ENCODE measurements at places on chromosomes 1 and 21.

GRCh38 chr1:162185314-162186025 is 116.0 kb downstream of the NOS1AP start:
- DNase-seq = no peak

GRCh38 chr1:172997941-172998361 is 52.8 kb downstream of the TNFSF18 start:
- DNase-seq = no peak

DNA sequence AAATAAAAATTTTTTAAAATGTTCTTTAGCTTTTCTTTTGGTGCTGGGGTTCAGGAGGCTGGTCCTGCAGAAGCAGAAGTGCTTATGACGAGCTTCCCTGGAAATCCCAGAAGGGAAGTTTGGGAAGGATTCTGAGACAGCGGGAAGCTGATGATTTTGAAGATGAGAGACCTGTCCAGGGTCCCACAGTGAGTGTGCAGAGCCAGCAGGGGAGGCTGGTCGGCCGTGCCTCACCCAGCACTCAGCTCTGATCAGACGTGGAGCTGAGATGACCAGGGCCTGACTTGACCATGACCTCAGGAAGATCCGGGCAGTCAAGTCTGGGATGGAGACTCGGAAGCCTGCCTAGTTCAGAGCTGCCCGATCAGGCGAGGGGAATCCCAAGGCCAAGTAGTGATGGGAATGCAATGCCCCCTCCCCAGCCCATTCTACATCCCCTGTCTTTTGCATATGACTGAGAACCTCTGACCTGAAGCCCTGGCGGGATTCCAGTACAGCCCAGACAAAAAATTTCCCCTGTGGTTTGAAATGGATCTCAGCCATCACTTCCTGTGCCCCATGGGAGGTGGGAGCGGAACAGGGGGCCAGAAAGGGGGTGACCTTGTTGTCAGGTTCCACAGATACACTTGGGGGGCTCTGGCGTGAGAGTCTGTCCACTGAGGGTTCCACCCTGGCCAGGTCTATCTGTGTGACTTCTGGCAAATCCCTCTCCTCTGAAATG is 96.8 kb upstream of the RUNX3 start:
- DNase-seq = no peak

DNA sequence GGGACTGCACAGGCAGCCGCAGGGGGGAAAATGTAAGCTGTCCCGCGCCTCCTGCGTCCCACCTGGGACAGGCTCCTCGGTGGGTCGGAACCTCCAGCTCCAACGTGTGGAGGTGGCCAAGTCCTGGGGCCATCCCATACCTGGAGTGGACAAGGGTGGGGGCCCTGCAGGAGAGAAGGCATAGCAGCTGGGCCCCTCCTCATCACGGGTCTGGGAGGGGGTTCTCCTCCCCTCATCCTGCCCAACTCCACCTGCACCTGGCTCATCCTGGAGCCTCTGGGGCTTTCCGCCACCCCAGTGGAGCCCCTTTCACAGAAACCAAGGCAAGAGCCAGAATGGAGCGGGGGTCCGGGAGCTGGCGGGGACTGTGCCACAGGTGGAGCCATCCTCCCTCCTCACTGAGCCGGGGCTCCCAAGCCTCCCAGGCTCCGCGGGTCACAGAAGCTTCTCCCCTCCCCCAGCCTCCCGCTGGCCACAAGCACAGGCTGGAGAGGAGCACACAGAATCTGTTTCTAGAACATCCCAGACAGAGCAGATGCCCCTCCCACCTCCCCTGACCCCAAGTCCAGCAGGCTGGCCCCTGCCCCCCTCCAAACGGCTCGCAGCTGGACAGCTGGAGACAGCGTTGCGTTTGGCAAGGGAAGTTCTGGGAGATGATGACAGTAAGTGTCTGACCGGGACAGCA is 65.8 kb downstream of the MEGF6 start:
- DNase-seq = no peak

- no peak for DNase-seq
Observed at GRCh38 chr1:6464514-6464836, 1.5 kb downstream of the TNFRSF25 start.

GRCh38 chr1:183029591-183030000 is 6.4 kb downstream of the LAMC1 start:
- no peak for DNase-seq

GRCh38 chr1:8494681-8495080 is 176.8 kb downstream of the SLC45A1 start:
- DNase-seq = no peak

DNA sequence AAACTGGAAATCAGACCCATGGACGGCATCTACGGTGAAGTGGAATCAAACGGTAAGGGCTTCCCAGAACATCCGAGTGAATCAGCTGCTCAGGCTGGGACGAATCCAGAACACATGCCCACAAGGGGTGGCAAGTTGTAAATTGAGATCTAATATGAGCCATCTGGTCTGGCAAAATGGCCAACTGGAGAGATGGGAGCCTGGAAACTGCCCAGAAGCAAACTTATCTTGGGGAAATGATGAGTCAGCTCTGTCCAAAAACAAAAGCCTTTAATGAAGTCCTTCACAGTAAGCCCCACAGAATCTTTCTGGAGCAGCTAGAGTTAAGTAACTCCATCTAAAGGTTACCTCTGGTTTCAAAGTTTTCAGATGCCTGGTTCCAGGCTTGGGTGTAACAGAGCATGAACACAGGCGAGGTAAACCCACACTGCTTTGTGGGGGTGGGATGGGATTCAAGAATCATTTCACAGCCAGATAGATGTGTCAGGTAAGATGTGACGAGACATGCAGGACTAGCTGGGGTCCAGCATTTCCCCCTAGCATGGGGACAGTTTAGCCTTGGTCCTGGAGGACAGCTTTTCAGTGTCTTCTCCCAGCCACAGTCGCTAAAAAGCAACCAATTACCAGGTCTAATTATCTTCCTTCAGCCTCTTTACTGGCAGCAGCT is 10.5 kb upstream of the SRP9 start:
- no peak for DNase-seq

DNA sequence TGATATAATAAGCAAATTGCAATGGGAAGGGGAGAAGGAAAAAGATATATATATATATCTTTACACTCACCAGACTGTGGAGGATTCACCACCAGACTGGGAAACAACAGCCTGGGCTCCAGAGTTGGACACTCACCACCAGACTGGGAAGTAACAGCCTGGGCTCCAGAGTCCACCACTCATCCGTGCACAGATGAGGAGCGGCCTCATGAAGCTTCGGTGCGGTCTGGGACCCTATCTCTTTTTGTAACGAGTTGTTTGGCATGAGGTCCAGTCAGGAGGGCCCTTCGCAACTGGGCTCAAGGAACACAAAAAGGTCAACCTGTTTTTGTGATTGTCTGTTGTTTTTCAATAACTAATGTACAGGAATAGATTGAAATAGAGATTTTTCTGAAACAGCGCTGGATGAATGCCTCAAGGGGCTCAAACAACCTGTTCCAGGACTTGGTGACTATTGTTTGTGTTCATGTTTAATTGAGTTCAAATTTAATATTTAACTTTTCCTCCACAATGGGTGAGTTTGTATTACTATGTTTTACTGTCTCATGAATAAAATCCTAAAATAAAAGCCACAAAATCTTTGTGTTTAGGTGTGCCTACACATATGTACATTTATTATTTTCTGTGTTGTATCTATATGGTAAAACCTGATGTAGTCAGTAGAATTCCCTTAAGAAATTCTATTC is 40.1 kb downstream of the S100A10 start:
- no peak for DNase-seq

DNA sequence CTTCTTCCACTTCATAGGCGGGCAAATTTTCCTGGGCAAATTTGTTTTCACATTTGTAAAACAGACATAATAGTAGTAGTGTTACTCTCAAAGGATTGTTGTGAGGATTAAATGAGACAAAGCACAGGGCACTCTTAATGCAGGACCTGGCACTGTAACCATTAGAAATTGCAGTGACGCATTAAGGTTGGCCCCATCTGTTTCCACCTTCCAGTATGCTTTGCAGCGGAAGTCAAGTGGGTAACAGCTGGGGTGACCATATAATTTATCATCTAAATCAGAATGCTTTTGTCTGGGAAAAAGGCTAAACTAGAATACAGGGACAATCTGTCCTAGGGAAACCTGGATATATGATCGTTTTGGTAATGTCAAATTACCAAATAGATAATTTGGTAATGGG is 132.5 kb upstream of the CACHD1 start:
- no peak for DNase-seq

DNA sequence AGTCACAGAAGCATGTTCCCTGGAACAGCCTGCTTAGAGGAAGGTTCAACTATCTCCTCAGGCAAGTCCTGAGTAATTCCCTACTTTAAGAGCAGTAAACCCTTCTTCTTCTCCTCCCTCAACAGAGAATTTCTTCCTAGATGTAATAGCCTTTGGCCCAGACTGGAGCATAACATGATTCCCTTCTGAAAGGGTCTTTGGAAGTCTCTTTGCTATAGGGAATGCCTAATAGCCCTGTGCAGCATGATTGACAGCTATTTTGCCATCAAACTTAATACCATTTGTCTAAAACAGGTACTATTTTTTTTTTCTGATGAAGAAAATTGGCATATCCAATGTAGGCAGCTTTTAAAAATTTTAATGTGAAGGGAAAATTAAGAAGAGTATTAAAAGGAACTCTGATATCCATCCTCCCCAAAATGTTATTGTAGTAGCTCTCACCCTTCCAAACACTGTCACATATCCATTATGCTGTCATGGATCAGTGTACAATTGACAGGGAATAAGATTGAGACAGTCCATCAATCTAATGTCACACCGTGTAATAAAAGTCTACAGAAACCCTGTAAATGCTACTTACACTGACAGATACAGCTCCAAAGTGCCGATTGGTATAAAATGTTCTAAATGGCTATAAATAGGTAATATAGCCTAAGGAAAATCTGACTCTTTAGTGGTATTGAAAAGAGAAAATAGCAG is 884.6 kb downstream of the TTLL7 start:
- no peak for DNase-seq

GRCh38 chr1:11027316-11027715 is 14.9 kb downstream of the TARDBP start:
- no peak for DNase-seq

GRCh38 chr1:98232678-98233077 is 311.8 kb upstream of the DPYD start:
- no peak for DNase-seq

DNA sequence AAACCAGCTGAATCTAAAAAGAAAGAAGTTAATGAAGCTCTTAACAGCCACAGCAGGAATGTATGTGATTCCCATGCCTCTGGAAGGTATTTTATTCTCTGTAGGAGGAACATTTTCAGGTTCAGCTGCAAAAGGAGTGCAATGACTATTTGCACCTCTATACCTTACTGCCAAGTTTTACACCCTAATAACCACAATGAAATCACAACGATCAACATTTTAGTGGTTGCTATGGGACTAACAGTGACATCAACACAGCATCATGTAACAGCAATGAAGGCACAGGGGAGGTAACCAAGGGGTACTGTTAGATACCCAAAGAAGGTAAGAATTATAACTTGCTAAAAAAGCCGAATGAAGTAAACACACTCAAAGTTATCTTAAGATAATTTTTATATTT is 116.3 kb upstream of the HP1BP3 start:
- no peak for DNase-seq

GRCh38 chr1:4562321-4562720 is 92.1 kb upstream of the AJAP1 start:
- DNase-seq = no peak

GRCh38 chr21:45601551-45601950 is 42.0 kb upstream of the PCBP3 start:
- no peak for DNase-seq

GRCh38 chr1:205585169-205585834 is 46.5 kb downstream of the ELK4 start:
- no peak for DNase-seq

- DNase-seq = no peak
Observed at GRCh38 chr1:112794654-112795239, 79.6 kb upstream of the PPM1J start.

GRCh38 chr1:41353744-41354143 is 7.5 kb upstream of the FOXO6 start:
- peak; percentile 66 for DNase-seq

- DNase-seq = no peak
Observed at GRCh38 chr1:202890392-202890791, 1.4 kb upstream of the RABIF start.

- DNase-seq = peak; percentile 12
Observed at GRCh38 chr21:15729346-15729673, 472 bp upstream of the USP25 start.

- DNase-seq = no peak
Observed at GRCh38 chr21:15651172-15651571, 78.6 kb upstream of the USP25 start.

DNA sequence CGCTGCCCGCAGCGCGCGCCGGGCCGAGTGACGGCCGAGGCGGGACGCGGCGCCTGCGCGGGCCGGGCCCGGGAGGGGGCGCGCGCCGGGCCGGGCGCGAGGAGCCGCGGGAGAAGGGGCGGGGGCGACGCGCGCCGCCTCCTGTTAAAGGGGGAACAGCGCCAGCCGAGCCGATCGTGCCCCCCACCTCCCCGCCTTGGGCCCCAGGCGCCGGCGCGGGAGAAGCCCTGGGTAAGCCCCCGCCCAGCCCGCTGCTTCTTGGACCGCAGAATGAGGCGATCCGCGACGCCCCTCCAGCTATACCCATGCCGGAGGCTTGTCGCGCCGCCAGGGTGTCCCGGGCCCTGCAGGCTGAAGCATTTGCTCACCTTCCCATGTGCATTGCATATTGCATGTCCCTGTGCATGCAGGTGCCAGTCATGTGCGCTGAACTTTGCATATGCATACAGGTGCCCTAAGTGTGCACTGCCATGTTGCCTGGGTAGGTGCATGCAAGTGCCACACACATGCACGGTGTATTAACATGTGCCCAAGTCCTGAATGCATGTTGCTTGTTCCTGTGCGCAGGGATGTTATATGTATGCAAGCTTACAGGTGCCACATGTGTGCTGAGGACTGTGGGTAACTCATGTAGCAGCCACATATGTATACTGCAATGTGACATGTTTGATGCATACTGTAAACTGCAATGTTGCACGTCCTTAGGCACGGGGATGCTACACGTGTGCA is at the start of gene ADGRB2:
TSS of gene ADGRB2 (minus strand) at position 29 of the 729 bp plus-strand sequence. CDS start 7,119 bp downstream, outside the sequence.
- peak; percentile 73 for DNase-seq

GRCh38 chr1:8562222-8562621 is 244.3 kb downstream of the SLC45A1 start:
- DNase-seq = no peak
